ENCODE measurements at places on chromosomes 7 and 10.

DNA sequence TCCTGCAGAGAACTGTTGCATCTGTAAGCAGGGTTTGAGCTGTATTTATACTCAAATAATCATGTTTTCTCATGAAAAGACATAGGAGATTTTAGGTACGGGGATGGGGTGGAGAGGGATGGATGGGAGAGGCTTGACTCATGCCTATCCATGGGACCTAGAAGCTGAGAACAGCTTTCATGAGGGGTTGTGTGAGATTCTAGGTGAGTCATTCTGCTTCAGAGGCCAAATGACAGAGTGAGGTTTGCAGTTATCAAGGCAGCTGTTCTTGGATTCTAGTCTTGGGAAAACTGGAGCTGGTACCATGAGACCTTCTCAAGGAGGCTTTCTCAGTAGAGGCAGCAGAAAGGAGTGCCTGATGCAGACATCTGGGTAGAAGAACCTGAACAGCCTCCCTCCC is 746.9 kb downstream of the TYW1 start:
- DNase-seq, result no peak

GRCh38 chr7:44438816-44439215 is 51.6 kb downstream of the NUDCD3 start:
- no peak for DNase-seq

GRCh38 chr10:129361676-129362376 is 105.2 kb upstream of the MGMT start:
- no peak for DNase-seq

DNA sequence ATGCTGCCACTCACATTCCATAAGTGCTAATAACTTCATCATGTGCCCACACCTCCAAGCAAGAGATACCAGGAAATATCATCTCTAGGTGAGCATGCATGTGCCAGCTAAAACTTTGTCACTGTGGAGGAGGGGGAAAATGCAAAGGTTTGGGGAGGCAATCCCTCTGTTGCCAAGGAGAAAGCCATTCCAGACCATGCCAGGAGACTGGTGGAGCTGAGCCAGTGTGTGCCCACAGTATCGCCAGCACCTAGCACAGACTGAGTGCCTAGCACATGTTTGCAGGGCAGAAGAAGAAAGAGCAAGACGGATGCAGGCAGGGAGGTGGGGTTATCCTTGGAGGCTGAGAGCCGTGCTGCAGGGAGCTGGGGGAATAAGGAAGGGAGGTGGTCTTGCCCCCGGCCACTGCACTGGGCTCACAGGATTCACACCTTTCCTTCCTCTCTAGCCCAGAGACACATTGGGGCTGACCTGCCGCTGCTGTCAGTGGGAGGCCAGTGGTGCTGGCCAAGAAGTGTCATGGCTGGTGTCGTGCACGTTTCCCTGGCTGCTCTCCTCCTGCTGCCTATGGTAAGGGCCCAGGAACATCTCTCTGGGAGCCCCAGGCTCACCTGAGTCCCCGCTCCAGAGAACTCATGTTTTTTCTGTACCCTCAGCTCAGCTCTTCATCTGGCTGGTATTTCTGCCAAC is 10.8 kb downstream of the ADCYAP1R1 start:
- no peak for DNase-seq

DNA sequence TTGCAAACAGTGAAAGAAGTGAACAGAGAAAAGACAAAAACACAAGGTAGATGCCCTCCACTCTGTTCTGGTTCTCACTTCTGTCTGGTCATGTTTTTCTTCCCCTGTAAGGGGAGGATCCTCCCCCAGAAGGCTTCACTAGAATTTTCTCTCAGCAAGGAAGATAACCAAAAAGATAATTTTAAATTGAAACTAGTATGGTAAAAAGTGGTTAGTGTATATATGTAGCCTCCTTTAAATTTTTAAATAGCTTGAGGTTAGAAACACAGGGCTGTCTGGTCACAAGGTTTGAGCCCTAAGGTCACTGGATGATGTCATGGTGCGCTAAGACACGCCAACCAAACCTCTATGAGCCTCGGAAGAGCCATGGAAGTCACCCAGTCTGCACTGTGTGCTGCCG is 5.6 kb upstream of the PKD1L1 start:
- DNase-seq, result no peak

DNA sequence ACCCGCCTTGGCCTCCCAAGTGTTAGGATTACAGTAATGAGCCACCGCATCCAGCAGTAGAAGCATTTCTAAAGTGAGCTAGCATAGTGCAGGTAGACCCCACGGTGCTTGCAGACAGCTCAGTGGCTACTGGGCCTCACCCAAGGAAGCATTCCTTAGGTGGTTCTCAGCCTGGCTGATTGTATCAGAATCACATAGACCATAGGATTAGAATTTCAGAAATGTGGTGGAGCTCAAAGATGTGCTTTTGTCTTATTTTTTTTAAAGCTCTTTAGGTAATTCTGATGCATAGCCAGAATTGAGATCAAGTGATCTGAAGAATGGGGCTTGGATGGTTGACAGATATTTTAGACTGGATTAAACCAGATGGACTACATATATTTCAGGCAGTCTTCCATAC is 10.9 kb downstream of the ANLN start:
- DNase-seq, result no peak

- DNase-seq, result no peak
Observed at GRCh38 chr10:25083546-25084111, 67.2 kb downstream of the THNSL1 start.

DNA sequence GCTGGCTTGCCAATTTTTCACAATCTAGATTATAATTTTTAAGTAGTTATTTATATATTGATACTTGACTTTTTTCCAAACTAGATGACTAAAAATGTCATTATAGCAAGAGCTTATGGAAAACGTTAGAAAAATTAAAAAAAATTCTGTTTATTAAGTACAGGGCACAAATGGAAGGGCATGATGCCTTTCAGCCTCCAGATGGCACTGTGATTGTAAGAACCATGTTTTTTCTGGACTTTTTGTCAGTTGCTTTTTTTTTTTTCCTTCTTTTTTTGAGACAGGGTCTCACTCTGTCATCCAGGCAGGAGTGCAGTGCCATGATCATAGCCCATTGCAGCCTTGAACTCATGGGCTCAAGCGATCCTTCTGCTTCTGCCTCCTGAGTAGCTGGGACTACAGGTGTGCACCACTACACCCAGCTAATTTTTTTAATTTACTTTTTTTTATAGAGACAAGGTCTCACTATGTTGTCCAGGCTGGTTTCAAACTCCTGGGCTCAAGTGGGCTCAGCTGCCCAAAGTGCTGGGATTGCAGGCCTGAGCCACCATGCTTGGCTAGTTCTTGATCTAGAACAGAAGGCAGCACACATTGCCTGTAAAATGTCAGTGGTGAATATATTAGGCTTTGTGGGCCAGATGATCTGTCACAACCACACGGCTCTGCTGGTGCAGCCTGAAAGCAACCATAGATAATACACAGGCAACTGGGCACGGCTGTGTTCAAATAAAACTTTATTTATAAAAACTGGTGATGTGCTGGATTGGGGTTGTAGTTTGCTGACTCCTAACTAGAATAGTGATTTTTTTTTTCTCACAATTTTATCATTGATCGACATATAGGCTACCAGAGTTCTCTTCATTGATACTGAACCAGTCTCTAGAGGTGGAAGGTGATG is 27.4 kb downstream of the UCMA start:
- DNase-seq, result peak; percentile 1

DNA sequence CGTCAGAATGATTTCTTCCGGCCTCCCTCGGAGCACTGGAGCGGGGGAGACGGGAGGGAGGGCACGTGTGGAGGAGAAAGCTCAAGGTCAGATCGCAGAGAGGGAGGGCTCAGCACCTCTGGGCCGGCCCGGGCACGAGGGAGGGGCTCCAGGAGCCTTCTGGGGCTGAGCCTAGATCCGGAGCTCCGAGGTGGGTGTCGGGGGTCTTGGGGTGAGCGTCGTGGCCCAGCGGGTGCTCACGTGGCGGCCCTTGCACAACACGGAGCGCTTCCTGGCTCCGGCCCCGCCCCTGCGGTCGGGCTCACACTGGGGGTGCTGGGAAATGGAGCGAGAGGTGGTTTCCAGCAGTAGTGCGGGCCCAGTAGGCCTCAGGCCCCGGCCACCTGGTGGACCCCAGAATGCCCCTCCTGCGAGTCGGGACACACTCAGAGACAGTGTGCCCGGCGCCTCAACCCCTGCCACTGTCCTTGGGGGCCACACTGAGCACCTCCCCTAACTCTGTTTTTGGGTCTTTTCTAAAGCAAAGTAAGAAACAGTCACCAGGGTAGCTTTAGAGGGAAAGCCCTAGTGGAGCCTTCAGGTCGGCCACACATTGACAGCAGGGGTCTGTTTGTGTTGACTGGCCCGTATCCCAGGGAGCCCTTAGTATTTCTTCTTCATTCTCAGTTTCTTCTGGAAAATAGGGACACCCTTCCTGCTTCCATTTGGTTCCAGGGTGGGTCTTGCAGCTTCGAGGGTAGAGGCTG is 798 bp downstream of the PPIF start:
- DNase-seq, result peak; percentile 87

DNA sequence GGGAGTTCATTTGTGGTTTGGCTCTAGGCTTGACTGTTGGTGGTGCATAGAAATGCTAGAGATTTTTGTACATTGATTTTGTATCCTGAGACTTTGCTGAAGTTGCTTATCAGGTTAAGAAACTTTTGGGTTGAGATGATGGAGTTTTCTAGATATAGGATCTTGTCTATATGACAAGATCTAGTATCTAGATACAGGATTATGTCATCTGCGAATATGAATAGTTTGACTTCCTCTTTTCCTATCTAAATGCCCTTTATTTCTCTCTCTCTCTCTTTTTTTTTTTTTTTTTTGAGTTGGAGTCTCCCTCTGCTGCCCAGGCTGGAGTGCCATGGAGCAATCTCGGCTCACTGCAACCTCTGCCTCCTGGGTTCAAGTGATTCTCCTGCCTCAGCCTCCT is 62.9 kb downstream of the MGAM2 start:
- no peak for DNase-seq

DNA sequence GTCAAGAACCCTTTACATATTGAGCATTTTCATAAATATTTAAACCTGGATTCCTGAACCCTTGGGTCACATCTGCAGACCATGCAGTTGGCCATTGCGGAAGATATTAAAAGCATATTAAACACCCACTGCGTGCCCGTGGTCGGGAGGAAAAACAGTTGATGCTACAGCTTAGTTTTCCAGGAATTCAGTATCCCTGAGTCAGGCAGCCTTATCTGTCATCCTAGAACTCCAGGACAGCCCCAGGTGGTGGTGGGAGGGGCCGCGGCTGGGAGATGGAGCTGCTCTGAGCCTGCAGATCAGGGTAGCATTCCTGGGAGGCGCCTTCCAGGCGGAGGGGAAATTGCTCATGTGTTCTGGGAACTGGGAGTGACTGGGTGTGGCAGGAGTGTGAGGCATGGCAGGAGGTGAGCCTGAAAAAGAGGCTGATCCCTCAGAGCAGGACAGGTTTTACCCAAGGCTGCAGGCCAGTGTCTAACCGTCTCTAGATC is 222.9 kb upstream of the SH2B2 start:
- no peak for DNase-seq

DNA sequence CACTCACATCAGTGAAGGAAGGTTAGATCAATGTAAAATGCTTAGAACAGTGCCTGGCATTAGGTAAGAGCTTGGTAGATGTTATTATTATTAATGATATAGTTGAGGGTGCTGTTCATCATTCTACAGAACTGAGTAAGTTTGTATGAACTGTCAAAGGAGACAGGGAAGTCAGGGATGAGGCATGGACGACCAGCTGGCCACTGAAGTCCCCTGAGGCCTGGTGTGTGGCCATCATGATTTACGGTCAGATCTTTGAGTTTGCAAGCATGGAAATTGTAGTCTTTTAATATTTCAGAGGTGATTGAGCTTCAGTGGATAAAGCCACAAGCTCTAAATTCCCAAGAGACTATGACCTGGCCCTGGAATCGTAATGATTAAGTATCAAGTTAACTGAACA is 6.9 kb downstream of the ARMC3 start:
- DNase-seq, result no peak

DNA sequence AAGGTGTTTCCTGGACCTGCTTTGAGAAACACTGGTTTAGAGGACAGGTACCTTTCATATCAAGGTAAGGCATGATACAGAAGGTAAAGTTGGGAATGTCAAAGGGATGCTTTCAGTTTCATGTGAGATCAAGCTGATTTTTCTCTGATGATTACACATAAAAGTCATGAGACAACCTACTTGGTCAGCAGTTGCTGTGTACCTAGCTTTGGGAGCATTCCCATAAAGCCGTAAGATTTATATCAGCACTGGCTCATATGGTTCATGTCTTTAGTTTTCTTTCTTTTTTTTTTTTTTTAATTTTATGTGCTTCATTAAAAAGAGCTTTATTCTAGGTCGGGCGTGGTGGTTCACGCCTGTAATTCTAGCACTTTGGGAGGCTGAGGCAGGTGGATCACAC is 265.3 kb upstream of the LRGUK start:
- DNase-seq, result no peak

Data from CD4-positive, alpha-beta T cell treated with Interleukin-21 for 1 hour (primary cell).